ENCODE measurements at places on chromosomes 6 and 20. TPM values are rescaled to one million over a fixed set of nuclear protein-coding genes. Genes with fewer than 3 reads are reported as not detected.
A peak's percentile ranks its signal among the peaks of the same experiment; 100 is the strongest.

GRCh38 chr6:103122766-103123601 lies 1729.5 kb downstream of the GRIK2 start:
- DNase-seq: peak; percentile 76

TSPO2 gene
- not detected for total RNA-seq

DNA sequence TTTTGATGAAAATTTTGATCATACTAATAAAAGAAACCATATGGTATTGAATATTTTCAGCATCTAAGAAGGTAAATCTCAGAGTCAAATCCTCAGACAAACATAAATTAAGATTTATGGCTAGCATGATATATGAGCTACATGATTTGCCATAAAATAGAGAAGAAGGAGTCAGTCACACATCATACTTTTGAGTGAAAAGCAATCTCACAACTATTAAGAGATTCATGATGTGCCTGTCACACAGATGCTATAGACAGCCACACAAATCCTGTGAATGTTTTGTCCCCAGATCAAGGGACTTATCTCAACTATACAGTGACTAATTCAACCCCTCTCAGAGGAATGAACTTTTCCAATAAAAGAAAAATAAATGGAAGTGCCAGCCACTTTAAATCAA lies 85.7 kb downstream of the BTBD9 start:
- DNase-seq: no peak

DNA sequence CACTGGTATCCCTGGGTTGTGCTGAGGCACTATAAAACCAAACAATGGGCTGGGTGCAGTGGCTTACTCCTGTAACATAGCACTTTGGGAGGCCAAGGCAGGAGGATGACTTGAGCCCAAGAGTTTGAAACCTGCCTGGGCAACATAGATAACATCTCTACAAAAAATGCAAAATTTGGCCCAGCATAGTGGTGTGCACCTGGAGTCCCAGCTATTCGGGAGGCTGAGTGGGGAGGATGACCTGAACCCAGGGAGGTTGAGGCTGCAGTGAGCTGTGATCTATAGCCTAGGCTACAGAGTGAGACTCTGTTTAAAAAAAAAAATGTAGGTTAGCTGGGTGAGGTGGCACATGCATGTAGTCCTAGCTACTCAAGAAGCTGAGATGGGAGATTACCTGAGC lies 7.7 kb upstream of the SLC4A11 start:
- DNase-seq: no peak

- no peak for DNase-seq
Observed at GRCh38 chr6:15506066-15506465, 156.8 kb downstream of the DTNBP1 start.

GRCh38 chr6:45710304-45710821 lies 305.3 kb downstream of the CLIC5 start:
- no peak for DNase-seq

GRCh38 chr6:68025764-68026163 lies 609.3 kb upstream of the ADGRB3 start:
- no peak for DNase-seq

DNA sequence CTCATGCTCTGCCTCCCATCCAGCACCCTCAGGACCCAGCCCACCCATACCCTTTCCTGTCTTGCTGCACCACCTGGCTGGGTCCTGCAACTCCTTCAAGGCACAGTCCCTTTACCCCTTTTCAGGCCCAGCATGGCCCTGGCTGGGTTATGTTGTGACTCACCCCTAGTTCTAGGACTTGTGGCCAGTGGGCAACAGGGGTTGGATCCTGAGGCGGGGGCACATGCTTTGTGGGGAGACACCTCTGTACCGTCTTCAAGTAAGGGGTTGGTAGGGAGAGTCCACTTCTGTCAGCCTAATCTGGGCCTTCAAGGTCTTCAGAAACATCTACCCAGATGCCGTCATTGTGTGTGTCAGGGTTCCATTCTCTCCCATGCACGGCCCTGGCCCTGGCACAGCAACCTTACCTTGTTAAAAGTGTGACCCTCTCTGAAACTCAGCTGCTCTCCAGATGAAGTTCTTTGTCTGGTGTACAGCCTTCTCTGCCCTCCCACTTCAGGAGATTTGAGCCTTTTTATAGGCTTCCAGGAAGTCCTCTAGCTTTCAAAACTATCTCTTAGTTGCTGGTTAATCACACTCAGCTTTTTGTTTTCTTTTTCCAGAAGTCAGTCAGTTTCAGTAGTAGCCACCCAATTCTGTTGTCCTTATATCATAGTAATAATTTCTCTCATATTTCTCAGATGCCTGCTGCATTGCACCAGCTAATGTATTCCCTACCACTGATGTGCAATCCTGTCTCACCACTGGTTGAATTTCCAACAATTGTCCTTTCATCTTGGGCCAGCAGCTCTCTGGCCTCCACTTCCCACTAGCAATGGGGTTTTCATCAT lies 107.3 kb downstream of the NRN1 start:
- no peak for DNase-seq

- DNase-seq: no peak
Observed at GRCh38 chr6:40439026-40439800, 148.0 kb downstream of the LRFN2 start.

DNA sequence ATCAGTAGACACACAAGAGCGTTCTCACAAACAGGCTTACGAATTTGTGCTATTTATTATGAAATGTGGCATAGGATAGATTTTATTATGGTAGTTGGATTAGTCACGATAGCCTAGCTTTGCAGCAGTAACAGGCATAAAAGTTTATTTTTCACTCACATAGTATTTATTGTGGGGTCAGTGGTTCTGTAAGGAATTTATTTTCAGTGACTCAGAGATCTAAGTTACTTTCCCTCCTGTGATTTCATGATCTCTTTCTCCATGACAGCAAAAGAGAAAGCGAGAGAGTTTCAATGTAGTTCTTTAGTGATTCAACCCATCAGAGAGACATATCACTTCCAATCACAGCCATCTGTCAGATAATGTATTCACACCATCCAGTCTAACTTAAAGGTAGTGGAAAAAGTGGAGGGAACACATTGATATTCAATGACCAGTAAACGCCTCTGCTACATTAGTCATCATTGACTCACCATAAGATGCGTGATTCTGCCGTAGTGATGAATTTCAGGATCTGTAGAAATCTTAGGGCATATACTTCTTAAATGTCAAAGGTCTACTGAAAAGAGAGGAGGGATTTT lies 605.5 kb downstream of the HDGFL1 start:
- DNase-seq: no peak

EGFL8 gene
- total RNA-seq: 39.3 TPM

RIMS1 gene
- 4.5 TPM for total RNA-seq

- no peak for DNase-seq
Observed at GRCh38 chr6:19432966-19433498, 404.1 kb upstream of the ID4 start.

DNA sequence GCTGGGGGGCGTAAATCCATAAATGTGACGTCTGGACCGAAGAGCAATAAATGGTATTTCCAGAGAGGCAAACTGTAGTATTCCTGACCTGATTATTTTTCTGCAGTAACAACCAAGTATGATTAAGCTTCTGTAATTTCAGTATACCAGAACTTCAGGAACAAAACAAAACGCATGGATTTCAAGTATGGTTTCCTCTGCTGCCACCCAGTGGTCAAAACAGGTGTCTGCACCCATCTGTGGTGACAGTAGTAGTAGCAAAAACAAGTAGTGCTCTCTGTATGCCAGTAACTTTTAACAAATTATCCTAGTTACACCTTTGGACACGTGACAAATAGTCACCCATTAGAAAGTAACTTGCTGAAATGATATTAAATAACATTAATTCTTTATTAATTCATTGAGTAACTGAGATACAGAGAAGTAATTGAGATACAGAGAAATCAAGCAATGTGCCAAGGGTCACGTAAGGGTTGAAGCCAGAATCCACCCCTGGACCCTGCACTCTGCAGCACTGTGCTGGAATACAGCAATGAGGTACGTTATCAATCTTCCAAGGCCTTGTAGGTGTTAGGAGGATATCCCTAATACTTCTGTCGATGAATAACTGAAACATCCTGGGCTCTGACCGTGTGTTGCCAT lies 7.9 kb downstream of the CALHM4 start:
- DNase-seq: peak; percentile 70

GRCh38 chr20:34578025-34578424 lies 19.5 kb downstream of the MAP1LC3A start:
- no peak for DNase-seq

GRCh38 chr20:10132387-10132786 lies 86.2 kb upstream of the SNAP25 start:
- no peak for DNase-seq

SRSF12 gene
- total RNA-seq: 21.9 TPM

DNA sequence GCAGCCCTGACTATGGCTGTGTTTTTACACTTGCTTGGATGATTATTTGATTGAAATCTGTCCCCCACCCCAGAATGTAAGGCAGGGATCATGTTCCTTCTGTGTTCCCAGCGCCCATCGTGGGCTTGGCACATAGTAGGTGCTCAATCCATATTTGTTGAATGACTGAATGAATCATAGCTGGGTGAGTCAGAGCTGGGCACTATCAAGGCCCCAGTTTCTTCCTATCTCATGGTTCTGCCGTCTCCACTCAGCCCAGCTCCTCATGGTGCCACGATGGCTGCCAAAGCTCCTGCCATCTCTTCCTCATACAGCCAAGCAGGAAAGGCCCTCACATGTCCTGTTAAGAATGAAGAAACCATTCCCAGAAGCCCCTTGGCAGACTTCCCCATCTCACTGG lies 29.0 kb downstream of the CEBPB start:
- no peak for DNase-seq

- no peak for DNase-seq
Observed at GRCh38 chr6:44327760-44328159, 14.6 kb upstream of the AARS2 start.

C2 gene
- total RNA-seq: 1.2 TPM

GRCh38 chr20:5078399-5078958 lies 41.3 kb downstream of the PCNA start:
- DNase-seq: no peak

DNA sequence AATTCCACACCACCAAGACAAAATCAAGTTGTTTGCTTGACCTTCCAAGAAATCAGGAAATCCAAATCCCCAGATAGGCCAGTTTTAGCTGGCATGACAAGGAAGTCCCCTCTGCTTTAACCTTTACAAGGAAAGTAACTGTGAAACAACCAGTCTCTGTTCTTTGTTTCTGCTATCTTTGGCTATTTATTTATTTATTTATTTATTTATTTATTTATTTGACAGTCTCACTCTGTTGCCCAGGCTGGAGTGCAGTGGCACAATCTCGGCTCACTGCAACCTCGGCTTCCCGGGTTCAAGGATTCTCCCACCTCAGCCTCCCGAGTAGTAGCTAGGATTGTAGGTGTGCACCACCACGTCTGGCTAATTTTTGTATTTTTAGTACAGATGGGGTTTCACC lies 14.5 kb upstream of the GMNN start:
- DNase-seq: no peak

DNA sequence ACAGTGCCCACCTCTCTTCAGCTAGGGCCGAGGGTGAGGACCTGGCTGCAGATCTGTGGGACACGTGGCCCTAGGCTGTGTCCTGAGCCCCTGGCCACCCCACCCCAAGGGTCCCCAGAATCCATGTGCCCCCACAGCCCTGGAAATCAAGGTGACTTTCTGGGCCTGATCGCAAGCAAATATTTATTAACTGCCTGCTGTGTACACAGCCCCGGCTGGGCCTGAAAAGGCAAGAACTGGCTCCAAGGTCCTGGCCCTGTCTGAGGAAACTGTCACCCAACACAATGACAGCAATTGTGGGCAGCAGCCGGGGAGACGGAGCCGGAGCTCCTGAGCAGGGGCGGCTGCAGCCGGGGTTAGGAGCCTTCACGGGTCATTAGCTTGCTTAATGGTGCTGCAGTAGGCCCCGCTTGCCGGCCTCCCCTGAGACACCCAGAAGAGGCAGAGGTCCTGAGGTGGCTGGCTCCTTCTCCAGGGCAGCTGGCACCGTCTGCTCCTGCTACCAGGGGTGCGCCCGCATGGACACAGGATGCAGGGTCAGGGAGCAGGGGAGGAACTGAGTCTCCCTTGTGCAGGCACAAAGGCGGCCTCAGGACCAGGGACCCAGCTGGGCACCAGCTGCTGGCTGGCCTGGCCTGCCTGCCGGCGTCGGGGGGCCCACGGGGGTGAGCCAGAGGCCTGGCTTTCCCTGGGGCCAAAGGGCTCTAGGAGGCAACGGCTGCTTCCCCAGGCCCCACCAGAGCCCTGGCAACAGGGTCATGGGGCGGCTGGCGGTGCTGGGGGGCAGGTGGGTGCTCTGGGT lies 24.1 kb downstream of the NPEPL1 start:
- DNase-seq: peak; percentile 63

DNA sequence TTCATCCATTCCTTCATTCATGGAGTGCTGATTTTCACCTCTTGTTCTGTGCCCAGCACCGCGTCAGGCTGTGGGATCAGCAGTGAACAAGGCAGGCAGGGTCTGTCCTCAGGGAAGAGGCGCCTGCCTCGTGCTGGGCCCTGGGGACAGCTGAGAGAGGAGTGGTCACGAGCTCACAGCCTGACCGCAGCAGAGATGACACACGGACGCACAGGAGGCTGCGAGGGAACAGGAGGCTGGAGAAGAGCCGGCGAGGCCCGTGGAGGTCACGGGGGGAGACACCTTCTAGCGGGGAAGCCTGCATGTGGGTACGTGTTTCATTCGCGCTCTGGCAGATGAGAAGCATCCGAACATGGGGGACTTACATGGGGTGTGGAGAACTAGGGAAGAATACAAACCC lies 27.5 kb downstream of the PXDC1 start:
- DNase-seq: no peak

RSPH4A gene
- total RNA-seq: 2.4 TPM

GRCh38 chr6:5403609-5404008 lies 142.3 kb downstream of the FARS2 start:
- no peak for DNase-seq

DNA sequence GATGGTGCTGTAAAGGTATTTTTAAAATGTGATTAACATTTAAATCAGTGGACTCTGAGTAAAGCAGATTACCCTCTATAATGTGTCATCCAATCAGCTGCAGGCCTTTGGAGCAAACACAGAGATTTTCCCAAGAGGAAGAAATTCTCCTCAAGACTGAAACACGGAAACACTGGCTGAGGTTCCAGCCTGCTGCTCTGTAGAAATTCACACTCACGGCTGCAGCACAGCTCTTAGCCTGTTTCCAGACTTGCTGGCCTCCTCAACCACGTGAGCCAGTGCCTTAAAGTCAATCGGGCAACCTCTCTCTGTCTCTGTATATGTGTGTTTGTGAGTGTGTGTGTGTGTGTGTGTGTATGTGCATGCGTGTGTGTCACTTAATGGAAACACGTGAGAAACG lies 41.1 kb downstream of the PDE10A start:
- DNase-seq: no peak

LY6G6D gene
- not detected for total RNA-seq

KCNK15 gene
- not detected for total RNA-seq
